Keratinocyte (primary cell): ENCODE measurements at places on chromosomes 7 and 10.

GRCh38 chr7:45131891-45132290 is 20.4 kb upstream of the TBRG4 start:
- DNase-seq, result no peak

DNA sequence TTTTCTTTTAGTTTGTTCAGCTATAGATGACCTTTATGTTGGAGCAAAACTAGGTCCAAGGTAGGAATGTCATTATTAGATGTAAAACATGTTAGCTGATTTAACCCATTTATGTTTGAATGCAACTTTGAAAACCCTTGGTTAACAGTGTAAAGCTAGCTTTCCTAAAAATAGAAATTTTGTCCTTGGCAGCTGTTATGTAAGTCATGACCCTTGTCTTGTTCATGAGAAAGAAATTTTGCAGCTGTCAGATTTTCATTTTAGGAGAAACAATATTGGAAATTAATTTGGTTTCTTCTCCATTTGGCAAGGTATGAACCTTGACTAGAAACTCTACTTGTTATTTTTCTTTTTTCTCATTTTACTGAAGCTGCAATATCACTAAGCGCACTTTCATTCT is 23.9 kb upstream of the CCAR1 start:
- DNase-seq, result no peak

DNA sequence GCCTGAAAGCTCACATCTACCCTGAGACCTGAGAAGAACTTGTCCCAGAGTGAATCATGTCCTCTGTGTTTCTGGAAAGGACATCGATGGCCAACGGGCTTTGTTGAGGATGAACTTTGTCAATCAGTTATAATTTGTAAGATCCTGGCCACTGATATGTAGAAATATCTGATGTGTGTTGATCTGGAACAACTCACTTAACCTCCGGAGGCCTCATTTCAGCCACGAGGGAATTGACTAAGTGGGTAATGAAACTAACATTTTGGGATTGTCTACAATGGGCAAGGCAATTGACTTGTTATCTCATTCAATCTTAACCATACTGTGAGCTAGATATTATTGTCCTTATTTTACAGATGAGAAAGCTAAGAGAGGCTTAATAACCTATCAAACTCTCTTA is 468.1 kb upstream of the NRP1 start:
- DNase-seq, result no peak

- DNase-seq, result no peak
Observed at GRCh38 chr10:67789769-67790168, 48.2 kb downstream of the DNAJC12 start.

DNA sequence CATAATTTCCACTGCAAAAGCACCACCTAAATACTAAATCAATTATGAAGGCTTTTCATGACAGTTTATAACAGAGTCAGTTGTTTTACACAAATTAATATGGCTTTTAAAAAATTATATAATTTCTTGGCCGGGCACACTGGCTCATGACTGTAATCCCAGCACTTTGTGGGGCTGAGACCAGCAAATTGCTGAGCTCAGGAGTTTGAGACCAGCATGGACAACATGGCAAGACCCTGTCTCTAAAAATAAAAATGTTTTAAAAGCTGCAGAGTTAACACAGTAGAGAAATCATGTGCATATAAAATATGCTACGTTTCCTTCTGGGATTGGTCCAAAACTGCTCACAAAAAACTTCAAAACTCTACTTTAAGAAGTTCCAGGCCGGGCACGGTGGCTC is 43.6 kb upstream of the EIF4H start:
- DNase-seq, result no peak

DNA sequence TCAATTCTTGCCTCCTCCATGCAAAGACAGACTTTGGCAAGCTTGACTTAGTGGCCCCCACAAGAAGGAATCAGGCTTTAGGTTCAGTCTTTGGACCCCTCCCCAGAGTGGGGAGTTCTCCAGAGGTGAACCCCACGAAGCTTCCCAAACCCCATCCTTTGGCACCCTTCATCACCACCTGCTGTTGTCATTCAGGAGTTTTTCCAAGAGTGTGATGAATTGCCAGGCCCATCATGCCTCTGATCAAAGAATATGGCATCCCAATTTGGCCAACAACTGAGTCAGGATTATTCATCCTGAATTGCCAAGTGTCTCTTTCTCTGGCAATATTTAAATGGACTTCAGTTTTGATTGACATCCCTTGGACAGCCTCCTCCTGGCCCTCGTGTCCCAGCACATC is 404.7 kb upstream of the MKI67 start:
- no peak for DNase-seq

DNA sequence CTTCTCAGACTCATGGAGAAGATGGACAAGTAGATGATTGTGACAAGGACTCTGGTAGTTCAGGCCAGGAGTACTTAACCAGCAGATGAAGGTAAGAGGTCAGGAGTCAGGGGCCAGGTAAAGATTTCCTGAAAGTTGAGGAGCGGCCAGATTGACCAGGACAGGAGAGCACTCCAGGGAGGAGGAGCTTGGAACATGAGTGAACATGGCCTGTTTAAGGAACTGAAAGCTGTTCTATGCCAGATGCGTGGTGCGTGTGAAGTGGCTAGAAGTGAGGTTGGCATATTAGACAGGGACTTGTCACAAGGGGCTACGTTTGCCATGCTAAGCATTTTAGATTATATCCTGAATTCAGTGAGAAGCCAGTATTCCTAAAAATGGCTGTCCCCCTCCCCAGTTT is 157.2 kb downstream of the WNT2 start:
- no peak for DNase-seq

DNA sequence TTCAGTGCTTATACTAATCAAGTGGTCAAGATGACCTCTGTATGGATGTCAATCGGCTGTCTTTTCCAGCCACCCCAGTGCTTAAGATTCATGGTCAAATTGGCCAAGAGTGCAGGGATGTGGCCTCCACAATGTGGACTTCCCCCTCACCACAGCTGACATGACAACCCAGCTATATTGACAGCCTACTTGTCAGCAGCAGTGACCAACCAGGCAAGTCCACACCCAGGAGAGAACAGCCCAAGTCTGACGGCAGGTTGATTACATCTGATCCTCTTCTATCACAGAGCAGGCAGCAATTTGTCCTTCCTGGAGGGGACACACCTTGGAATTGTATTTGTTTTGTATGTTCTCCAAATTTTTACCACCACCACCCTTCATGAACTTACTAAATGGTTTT is 8.2 kb upstream of the ERVW-1 start:
- no peak for DNase-seq

DNA sequence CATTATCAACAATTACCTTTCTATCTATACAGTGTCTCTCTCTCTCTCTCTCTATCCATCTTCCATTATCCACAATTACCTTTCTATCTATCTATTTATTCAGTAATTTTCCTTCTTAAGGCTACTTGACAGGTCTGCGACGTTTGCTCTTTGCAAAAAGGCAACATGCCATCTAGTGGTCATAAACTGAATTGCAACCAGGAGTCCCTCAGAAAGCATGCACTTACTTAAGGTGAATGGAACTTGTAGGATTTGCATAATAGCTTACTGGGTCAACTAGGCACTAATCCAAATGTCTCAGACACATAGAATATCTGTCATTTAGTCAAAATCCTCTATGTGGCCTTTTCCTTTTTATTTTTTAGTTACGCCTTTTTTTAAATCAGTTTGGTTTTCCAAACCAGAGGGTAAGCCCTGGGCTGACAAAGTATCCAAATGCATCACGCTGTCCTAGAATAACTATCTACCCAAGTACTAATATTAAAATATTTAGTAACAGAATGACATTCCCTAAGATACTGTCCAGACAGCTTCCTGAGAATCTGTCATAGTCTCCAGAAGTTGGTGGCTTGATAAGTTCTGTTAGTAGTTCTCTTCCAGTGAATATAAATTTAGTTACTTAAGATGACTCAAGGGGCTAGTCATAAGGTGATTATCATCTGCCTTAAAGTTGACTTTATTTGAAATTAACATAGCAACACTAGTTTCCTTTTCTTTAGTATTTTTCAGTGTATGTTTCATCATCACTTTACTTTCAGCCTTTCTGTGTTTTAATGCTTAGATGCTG is 208.3 kb downstream of the PPP1R3A start:
- peak; percentile 41 for DNase-seq

DNA sequence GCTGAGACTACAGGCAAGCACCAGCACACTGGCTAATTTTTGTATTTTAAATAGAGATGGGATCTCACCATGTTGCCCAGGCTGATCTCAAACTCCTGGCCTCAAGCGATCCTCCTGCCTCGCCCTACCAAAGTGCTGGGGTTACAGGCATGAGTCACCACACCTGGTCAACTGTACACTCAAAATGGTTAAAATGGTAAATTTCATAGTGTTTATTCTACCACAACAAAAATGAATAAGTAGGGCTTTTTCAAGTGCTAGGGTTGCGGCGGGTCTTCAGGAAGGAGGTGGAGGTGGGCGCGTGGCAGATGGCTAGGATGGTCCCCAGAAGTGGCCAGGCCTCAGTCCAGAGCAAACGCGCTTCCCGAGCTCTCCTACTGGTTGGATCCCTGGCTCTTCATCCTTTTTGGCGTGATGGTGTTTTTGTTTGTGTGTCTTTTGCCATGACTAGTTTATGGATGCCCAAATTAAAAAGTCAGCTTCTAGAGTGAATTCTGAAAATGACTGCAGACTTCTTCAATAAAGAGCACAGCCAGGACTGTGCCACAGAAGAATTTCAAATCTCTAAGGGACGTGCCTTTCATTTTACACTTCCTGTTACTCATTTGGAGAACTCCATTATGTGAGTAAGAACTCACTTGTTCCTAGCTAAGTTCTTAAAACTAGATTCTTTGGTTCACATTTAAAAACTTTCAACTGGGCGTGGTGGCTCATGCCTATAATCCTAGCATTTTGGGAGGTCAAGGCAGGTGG is 73.9 kb downstream of the TMEM130 start:
- no peak for DNase-seq

DNA sequence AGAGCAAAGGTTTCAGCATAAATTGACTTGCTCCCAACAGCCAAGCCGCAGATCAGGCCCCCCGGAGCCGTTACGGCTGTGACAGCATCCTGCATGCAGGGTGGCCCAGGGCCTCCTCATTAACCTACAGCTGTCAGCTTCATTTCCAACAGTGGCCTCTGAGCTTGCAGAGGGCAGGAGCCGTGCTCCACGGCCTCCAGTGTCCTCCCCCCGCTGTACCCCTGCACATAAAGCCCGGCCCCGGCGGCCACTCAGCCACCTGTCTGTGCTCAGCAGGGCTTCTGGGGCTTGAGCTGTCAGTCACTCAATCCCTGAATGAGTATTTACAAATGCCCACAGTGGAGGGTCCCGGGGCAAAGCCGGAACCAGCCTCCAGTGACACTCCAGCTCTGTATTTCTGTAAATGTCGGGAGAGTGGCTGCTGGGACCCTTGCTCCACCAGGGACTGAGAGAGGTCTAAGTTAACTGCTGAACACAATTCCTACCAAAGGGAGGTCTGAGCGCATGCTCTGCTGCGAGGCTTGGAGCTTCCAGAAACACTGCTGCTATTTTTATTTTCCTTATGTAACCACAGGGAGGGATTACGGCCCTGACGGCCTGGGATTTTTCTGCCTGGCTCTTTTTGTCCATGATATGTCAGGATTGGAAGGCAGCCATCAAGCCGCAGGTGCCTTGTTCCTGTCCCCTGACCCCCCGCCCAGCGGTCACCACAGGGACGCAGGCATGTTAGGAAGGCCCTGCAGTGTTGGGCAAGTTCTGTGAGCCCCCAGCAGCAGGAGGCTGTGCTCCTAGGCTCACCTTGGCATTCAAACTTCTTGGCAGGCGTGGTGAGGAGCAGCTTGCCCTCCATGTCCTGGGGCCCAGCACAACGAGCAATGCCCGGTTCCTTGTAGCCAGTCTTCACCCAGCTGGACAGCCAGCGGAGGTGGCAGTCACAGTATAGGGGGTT is 165.0 kb downstream of the SLIT1 start:
- DNase-seq, result no peak

- DNase-seq, result no peak
Observed at GRCh38 chr7:115015619-115016018, 93.7 kb downstream of the MDFIC start.

DNA sequence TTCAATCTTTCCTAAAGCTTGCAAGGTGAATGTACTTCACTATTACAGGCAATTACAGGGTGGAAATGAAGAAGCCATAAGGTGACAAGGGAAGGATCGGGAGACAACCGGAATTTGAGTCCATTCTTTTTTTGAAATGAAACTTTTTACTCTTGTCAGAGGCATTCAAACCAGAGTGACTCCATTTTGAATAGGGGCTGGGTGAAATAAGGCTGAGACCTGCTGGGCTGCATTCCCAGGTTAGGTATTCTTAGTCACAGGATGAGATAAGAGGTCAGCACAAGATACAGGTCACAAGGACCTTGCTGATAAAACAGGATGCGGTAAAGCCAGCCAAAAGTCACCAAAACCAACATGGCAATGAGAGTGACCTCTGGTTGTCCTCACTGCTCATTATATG is 363.3 kb downstream of the TYW1 start:
- DNase-seq, result no peak

DNA sequence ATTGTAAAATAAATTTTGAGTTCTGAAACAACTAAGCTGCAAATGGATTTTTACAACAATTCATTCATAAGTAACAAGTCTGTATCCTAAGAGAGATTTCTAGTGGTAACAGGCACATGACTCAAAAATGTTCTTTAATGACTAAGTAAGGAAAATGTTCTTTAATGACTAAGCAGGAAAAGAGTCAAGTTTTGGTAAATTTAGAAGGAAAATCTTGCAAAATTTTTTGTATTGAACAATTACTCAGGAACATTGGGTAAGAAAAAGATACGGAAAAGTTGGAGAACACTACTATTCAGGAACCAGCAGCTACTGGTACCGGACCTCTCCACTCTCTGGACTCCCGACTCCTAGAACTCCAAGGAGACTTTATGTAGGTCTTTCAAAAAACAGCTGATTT is 33.5 kb downstream of the HYCC1 start:
- peak; percentile 36 for DNase-seq

GRCh38 chr7:148480479-148481146 is 110.0 kb upstream of the C7orf33 start:
- no peak for DNase-seq

- DNase-seq, result no peak
Observed at GRCh38 chr10:51340845-51341610, 266.7 kb downstream of the PRKG1 start.

GRCh38 chr7:82528577-82529310 is 85.2 kb upstream of the CACNA2D1 start:
- no peak for DNase-seq

DNA sequence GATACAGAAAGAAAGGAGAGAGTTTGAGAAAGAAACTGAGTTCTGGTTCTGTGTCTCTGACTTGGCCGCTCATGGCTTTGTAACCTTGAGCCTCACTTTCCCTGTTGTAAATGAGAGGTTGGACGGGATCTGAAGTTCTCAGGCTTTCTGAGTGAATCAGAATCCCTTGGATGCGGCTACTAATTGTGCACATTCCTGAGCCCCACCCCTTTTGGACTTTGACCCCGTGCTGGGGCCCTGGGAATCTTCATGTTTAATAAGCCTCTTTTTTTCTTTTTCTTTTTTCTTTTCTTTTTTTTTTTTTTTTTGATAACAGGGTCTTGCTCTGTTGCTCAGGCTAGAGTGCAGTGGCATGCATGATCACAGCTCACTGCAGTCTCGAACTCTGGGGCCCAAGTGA is 26.9 kb downstream of the SLC25A28 start:
- no peak for DNase-seq

- DNase-seq, result no peak
Observed at GRCh38 chr7:13560441-13560840, 429.0 kb downstream of the ETV1 start.

GRCh38 chr10:1464881-1465417 is 272.4 kb downstream of the ADARB2 start:
- no peak for DNase-seq

- peak; percentile 77 for DNase-seq
Observed at GRCh38 chr7:41916450-41916927, 213.6 kb upstream of the INHBA start.
